ENCODE measurements at places on chromosomes 7 and 10.

- no peak for DNase-seq
These were observed 148.7 kb upstream of the GPR26 start for GRCh38 chr10:123517426-123517825.

GRCh38 chr10:119283818-119284217 lies 76.4 kb downstream of the GRK5 start:
- DNase-seq = no peak

- no peak for DNase-seq
These were observed 24.6 kb downstream of the PFKP start for GRCh38 chr10:3091921-3092320.

GRCh38 chr10:93745408-93746065 lies 12.2 kb upstream of the LGI1 start:
- no peak for DNase-seq

GRCh38 chr7:150410131-150410530 lies 31.0 kb downstream of the ZNF775 start:
- no peak for DNase-seq

GRCh38 chr7:92836489-92836999 lies at the start of gene CDK6:
TSS of gene CDK6 (minus strand) at chr7:92836573. CDS start at chr7:92833323, 3,250 bp downstream.
- DNase-seq = peak; percentile 50

- peak; percentile 81 for DNase-seq
These were observed 18.3 kb downstream of the LRRC20 start for GRCh38 chr10:70363971-70364771.

DNA sequence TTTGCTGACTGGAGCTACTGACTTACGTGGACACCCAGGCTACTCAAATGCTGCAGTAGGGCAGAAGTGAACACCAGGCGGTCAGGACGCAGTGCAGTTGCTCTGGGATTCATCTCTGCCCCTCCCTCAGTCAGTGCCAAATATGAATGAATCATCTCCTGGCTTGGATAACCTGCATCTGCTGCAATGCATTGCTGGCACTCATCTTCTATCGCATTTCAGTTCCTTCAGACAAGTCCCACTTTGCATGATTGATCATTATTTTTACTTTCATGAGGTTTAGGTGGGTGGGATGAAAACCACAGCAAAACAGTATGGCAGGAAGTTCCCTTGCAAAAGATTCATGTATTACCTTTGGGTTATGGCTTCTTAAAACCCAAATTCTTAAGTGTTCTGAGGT lies 224.6 kb upstream of the NRP1 start:
- no peak for DNase-seq

DNA sequence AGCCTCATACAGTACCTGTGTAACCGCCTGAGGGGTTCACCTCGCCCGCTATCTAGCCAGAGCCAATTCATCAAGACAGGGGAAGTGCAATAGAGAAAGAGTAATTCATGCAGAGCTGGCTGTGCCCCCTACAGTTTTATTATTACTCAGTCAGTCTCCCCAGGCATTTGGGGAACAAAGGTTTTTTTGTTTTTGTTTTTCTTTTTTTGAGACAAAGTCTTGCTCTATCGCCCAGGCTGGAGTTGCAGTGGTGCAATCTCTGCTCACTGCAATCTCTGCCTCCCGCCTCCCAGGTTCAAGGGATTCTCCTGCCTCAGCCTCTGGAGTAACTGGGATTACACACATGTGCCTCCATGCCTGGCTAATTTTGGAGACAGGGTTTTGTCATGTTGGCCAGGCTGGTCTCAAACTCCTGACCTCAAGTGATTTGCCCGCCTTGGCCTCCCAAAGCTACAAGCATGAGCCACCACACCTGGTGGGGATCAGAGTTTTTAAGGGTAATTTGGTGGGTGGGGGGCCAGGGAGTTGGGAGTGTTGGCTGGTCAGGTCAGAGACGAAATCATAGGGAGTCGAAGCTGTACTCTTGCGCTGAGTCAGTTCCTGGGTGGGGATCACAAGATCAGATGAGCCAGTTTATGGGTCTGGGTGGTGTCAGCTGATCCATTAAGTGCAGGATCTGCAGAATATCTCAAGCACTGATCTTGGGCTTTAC lies 116.5 kb downstream of the MARCHF5 start:
- no peak for DNase-seq

DNA sequence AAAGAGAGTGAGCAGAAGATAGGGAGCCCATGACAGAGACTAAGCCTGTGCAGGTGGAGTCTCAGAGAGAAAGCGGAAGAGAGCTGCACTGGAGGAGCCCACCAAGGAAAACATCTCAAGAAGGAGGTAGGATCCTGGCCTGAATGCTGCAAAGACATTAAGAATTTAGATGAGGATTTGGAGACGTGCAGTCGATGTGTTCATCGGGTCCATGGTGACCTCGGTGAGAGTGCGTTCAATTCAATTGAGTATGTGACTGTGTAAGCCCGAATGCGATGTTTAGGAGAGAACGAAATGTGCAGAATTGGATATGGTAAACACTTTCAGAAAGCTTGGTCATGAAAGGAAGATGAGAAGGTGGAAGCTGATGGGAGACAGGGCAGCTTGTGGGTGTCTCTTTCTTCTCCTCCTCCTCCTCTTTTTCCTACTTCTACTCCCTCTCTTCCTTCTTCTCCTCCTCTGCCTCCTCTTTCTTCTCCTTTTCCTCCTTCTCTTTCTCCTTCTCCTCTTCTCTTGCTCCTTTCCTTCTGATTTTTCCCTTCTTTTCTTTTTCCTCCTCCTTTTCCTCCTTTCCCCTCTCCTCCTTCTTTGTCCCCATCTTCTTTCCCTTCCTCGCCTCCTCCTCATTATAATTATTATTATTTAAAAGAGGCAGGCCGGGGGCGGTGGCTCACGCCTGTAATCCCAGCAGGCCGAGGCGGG lies 276.0 kb downstream of the RPS24 start:
- DNase-seq = no peak

DNA sequence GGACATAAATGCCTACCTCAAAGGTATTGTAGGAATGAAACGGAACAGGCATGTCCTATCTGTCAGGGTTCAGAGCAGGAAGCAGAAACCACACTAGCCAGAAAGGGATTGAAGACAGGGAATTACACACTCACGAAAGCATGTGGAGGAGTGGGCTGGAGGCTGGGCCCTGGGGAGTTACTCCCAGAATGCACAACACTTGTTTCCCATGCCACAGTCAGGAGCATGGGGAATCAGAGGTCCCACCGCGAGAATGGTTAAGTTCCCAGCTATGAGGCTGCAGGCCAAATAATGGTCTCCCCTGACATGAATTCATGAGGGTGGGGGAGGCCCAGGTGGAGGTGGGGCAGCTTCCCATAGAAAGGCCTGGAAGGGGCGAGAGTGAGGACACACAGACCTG lies 212.7 kb downstream of the HERPUD2 start:
- DNase-seq = no peak

GRCh38 chr7:42886129-42886528 lies 25.7 kb downstream of the C7orf25 start:
- no peak for DNase-seq

DNA sequence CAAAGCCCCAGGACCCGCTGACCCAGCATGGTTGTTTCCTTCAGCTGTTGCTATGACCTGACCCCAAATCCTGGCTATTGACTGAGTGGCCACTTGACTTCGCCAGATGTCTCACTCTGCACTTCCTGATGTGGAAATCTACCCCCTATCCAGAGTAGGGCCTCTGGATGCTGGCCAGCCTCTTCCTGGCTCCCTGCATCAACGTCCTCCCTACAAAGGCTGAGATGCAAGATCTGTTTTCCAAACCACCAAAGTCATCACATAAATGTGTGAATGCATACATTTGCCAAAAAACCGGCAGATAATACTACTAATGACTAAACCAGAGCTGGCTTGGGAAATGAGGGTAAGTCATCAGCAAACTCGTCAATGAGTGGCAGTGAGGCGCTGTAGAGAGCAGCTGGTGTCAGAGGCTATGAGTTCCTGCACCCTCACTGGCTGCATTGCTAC lies 70.4 kb downstream of the PYROXD2 start:
- DNase-seq = no peak

GRCh38 chr7:155815332-155816191 lies 3.3 kb upstream of the SHH start:
- DNase-seq = peak; percentile 64

DNA sequence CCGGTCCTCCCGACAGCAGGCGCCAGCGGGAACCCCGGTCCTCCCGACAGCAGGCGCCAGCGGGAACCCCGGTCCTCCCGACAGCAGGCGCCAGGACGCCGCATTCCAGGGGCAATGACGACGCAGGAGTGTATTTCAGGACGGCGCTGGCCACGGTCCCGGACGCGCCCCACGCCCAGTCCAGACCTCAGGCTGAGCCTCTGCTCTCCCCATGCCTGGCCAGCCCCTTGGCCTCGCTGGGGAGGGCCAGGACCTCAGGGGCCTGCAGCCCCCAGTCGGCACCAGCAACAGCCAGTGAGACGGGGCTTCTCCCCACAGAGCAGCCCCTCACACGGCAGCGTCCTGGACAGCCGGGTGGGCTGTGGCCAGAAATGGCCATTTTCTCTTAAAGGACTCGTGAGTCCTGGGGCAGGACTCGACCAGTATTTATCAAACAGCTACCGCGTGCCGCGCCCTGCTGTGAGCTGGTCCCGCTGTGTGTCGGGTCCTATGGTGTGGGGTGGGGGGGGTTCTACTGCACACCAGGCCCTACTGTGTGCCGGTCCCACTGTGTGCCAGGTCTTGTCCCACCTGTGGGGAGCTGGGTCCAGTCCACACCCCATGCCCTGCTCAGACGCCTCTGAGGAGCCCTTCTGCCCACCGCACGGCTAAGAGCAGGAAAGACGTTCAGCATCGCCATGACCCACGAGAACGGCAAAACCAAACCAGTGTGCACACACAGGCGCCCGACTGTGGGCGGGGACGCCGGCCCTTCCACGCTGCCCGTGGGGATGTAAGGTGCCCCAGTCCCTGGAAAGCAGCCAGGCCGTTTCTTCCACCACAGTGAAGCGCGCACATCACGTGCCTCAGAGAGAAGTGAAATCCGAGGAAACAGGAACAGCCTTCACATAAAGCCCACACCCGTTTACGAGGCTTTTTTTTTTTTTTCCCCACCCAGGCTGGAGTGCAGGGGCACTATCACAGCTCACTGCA lies 33.3 kb downstream of the GET4 start:
- no peak for DNase-seq

DNA sequence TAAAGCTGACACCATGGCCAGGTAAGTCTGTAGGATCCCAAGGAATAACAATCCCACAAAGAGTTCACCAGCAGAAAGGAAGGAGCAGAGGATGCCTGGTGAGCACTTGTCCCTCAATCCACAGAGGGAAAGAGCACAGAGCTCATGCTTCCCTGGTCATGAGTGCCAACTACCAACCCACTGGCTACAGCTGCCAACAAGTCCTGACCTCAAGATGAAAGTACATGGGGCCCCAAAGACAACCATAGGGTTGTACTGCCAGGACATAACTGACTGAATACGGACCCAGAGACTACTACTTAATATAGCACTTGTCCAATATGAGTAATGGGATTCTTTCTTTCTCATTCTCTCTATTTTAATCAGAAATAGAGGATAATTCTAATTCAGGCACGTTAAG lies 83.3 kb downstream of the JCAD start:
- no peak for DNase-seq

DNA sequence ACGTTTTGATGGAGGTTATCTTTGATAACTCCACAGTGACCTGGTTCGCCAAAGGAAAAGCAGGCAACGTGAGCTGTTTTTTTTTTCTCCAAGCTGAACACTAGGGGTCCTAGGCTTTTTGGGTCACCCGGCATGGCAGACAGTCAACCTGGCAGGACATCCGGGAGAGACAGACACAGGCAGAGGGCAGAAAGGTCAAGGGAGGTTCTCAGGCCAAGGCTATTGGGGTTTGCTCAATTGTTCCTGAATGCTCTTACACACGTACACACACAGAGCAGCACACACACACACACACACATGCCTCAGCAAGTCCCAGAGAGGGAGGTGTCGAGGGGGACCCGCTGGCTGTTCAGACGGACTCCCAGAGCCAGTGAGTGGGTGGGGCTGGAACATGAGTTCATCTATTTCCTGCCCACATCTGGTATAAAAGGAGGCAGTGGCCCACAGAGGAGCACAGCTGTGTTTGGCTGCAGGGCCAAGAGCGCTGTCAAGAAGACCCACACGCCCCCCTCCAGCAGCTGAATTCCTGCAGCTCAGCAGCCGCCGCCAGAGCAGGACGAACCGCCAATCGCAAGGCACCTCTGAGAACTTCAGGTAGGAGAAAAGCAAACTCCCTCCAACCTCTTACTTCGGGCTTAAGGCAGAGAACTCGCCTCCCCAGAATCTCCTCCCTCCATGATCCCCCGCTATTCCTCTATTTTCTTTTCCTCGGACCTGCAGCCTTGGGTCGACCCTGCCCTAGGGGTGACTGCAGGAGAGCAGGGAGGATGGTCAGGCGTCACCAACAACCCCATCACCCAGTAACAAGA lies at the start of gene SERPINE1:
Gene SERPINE1 (plus strand): TSS at position 454 of the 809 bp plus-strand sequence. CDS start 1,290 bp downstream, outside the sequence.
- no peak for DNase-seq

DNA sequence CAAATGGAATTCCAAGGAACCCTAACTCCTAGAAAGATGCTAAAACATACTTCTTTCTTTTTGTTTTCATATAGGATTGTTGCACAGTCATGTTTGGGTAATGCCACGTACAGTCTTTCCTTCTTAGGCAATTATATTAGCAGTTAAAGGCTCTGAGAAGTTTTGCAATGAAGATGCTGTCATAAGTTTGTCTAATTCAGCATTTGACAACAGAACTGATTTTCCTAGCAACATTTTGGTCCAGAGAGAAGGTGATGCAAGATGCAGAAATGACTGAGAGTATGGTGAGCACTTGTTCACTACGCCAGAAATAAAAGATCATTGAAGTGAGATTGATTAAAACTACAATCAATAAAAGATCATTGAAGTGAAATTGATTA lies 184.0 kb upstream of the PLXNA4 start:
- DNase-seq = no peak

DNA sequence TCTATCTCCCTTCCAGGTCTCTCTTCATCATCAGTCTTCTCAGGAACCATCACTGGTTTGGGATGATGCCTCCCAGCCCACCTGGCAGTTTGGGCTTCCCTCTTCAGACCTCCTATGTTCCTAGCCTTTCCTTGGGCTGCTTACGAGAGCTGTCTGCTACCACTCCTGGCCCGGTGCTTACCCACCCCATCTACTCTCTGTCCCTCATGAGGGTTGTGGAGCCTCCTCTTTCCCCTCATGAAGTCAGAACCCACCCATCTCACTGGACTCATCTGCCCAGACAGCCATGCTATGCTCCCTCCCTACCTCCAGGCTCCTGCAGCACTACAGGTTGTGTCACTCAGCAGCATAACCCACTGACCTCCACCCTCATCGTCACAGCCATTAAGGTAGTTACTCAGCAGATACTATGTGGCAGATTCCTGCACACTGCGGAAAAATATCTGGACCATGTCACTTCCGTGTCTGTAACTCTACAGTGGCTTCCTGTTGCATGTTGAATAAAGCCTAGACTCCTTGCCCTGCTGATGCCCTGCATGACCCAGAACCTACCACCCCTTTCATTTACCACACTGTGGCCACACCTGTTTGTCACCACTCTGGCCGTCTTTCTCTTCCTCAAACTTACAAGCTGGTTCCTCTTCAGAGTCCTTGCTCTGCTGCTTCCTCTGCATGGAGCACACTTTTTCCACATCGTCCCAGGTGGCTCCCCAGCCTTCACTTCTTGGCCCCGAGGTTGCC lies 2.0 kb downstream of the DBNL start:
- no peak for DNase-seq

- no peak for DNase-seq
These were observed 29.0 kb upstream of the WDFY4 start for GRCh38 chr10:48655411-48656240.

Data from activated CD4-positive, alpha-beta T cell treated with anti-CD3 and anti-CD28 coated beads, Interleukin-2, amount 50 U/mL, for 24 hours (primary cell).